ENCODE measurements at places on chromosomes 4 and X.
A peak's percentile ranks its signal among the peaks of the same experiment; 100 is the strongest.

DNA sequence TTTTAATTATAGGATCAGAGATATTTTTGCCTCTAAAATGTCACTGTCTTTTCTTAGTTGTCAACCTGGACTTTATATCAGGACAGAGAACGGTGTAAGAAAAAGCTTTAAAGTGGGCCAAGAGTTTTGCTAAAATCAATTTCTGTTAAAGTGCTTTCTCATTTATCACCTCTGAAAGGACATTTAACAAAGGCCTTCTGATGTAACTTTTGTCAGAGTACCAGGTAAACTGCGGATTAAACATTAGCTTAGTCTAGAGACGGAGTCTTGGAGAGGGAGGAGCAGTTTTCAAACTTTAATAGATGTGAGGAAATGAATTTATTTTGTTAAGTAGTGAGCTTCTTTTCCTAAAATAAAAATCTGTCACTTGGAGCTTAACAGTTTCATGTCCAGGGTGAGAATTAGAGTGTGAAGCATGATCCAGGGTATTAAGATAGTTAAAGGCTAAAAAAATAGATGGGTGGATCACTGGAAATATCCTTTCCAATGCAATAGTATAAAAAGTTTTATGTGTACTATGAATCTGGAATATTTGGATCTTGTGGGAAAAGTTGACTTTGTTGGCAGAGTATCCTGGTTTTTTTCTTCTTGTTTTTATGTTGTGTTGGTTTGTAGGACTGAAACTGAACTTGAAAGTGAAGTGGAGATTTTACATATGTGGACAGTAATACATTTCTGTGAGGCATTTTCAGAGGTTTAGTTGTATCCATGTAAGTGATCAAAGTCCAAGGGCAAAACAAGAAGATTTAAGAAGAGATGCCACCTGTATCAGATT is 33.6 kb upstream of the BMPR1B start:
- DNase-seq: no peak

- no peak for DNase-seq
These were observed 12.9 kb downstream of the HHIP start for GRCh38 chr4:144658903-144659302.

DNA sequence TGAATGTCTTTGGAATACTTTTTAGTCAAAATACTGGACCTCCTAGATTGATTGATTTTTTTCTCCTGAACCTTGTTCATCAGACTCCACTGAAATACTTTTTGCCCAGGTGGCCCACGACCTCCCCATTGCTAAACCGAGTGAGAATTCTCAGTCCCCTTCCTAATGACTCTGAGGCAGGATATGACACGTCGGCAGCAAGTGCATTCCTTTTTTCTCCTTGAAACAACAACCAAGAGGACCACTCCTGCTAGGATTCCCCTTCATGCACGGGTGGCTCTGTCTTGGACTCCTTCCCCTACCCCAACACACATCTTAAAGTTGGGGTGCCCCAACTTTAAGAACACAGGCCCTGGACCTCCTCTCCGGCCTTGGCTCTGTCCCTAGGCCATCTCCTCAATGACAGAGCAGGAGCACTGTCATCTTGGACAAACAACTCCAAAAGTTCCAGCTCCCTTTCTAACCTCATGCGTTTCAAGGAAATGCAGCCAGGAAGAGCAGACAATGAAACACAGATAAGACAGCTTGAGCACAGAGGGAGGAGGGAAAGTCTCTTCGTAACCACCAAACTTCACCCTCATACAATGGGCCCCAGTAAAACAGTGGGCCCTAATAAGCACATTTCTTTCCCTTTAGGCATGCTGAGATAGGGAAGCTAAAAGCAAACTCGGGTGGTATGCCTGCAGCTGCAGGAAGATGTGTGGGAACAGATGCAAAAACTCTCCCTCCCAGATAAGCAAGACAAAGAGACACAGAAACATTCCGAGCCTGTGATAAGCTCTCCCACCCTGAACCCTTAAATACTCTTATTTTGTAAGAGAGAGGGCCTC is 33.9 kb downstream of the ZBTB49 start:
- peak; percentile 13 for DNase-seq

GRCh38 chr4:102031406-102031805 is 240.9 kb downstream of the BANK1 start:
- DNase-seq: no peak

GRCh38 chr4:185099024-185099682 is 43.9 kb upstream of the SLC25A4 start:
- DNase-seq: no peak
